Stimulated activated CD4-positive, alpha-beta T cell treated with anti-CD3 and anti-CD28 coated beads, Interleukin-4, amount 100 ng/mL, for 1 hour (primary cell): ENCODE measurements at places on chromosomes 7 and 10.

- DNase-seq: no peak
These were observed 307.7 kb upstream of the NFE2L3 start for GRCh38 chr7:25844102-25844870.

DNA sequence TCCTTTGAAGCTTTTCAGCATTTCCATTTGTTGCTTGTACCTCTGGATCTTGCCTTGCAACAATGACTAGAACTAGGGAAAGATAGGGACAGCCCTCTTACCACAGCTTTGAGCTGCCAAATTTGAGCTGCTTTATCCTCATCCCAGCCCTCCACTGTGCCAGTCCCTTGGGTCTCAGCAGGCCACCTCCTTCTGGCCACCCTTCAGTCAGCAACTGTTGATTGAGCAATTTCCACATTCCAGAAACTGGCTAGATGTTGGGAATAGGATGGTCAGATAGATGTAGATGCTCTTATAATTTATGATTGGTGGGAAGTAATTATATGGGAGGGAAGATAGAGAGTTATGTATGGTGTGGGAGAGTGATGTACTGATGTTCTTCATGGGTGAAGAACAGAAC, 100.1 kb downstream of the ST7 start:
- DNase-seq: no peak

GRCh38 chr10:21138769-21139340, 241.7 kb upstream of the NEBL start:
- DNase-seq: no peak

DNA sequence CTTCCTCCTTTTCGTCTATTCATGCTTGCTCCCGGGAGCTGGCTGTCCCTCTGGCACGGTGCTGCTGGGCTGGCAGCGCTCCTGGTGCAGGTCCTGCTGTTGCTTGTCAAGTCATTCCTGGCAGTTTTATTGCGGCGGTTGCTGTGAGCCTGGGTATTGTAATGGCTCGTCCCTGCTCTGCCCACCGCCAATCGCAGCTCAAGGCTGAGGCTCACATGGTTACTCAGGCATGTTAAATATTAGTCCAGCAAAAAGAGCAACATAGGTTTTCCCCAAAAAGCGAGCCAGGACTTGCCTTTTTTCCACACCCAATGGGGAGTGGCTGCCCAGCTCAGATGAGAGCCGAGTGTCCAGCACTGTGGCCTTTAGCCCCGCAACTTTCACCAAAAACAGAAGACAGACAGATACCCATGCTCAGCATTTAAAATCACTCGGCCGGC, 492.9 kb upstream of the FOXK1 start:
- no peak for DNase-seq

GRCh38 chr7:133859871-133860450, 267.2 kb upstream of the LRGUK start:
- no peak for DNase-seq

- DNase-seq: no peak
These were observed 731.5 kb downstream of the XPNPEP1 start for GRCh38 chr10:109191823-109192222.

DNA sequence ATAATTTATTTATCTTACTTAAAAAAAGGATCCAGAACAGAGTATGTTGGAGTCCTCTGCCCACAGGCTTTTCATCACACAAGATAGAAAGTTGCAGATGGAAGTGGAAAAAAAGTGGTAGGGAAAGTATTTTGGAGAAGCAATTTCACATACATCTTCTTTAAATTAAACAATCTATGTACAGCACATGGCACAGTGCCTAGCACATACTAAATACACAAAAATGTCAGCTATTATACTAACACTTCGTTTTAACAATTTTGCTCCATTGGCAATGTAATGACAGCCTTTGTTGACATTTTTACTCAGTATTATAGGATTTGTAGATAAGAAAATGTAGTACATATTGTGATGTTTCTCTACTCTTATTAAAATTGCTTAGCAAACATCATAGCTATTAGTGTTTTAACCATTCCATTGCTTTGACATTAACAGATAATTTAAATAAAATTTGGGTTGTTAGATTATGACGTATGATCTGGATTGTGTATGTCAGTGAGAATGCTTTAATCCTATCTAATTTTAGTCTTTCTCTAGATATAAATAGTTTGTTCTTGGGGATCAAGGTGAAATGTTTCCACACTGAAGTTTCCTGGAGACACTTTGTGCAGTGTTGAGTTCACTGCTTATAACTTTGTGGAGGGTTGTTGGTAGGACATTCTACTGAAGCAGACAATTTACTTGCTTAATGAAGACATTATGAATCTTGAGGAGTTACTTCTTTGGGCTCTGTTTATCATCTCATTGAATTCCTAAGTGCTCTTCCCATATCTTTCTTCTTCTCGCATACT, 202.8 kb upstream of the DKK1 start:
- no peak for DNase-seq

DNA sequence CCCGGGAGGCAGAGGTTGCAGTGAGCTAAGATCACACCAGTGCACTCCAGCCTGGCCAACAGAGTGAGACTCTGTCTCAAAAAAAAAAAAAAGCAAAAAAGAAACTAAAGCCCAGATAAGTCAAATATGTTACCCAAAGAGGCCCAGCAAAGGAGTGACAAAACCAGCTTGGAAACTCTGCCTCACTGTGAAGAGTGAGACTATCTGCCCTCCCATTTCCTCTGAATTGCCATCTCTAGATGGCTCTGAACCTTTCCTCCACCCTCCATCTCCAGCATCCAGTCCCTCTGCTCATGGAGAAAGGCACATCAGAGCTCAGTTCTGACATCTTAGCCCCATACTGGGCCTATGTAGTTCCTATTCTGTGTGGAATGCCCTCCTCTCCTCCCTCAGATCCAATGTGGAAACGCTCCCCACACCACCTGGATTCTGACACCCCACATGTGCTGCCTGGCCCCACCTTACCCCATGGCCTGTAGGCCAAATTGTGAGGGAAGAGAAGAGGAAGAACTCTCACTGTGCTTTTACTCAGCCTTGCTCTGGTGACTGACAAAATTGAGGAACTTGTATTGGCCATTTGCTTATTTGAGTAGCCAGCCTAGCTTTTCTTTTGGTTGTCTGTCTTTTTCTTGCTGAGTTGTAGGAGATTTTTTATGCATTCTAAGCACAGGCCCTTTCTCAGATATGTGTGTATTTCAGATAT, 18.0 kb upstream of the NUDCD3 start:
- no peak for DNase-seq

GRCh38 chr10:44925224-44925623, 14.1 kb downstream of the TMEM72 start:
- DNase-seq: no peak

- DNase-seq: no peak
These were observed 7.1 kb downstream of the FKBP14 start for GRCh38 chr7:30019387-30019786.

- DNase-seq: no peak
These were observed 5.9 kb downstream of the SAP25 start for GRCh38 chr7:100567751-100568175.

DNA sequence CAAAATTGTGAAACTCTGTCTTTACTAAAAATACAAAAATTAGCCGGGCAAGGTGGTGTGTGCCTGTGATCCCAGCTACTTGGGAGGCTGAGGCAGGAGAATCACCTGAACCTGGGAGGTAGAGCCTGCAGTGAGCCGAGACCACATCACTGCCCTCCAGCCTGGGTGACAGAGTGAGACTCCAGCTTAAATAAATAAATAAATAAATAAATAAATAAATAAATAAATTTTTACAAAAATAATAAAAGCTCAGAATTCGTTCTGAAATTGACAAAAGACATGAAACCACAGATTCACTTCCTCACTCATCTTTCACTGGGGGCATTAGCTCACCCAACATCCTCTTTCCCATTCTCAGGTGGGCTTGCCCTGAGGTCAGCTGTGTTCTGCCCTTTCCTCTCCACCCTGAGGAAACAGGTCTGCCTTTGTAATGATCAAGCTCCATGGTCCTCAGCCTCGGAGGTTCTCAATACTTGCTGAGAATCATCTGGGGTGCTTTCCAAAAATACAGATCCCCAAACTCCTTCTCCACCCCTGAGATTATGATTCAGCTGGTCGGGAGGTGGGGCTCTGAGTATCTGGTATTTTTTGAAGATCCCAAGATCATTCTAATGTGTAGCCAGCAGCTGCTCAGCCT, 29.2 kb upstream of the APBB1IP start:
- DNase-seq: no peak

GRCh38 chr7:108294595-108294994, 161.6 kb downstream of the NRCAM start:
- no peak for DNase-seq

DNA sequence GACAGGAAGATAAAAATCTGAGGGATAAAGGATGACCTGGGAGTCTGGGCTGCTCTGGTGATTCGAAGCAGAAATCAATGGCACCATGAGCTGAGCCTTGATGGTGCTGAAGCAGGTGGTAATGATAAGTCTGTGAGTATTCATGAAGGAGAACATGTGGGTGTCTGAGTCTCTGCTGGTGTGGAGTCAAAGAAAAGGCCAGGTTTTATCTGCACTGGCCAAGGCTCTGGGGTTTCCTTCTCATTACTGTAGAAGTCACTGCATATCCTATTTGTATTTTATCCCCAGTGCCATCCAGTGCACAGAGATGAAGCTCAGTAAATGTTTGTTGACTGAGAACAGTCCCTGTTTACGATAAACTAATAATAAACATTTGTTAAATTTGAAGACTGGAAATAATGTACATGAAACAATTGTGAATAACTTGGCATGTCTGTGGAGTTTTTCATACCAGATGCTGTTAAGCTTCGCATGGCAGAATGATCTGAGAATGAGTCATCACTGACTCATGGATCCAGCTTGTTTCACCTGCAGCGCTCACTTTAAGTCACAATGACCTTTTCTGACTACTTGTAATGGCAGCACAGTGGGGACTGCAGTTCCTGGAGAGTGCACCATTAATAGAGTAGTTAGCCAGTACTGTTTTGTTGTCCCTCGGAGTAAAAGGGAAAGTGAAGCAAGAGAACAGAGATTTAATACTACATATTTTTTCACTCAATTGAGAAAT, 538.5 kb downstream of the HTR7 start:
- no peak for DNase-seq

GRCh38 chr7:27185854-27186667, 1.0 kb upstream of the HOXA11 start:
- no peak for DNase-seq

DNA sequence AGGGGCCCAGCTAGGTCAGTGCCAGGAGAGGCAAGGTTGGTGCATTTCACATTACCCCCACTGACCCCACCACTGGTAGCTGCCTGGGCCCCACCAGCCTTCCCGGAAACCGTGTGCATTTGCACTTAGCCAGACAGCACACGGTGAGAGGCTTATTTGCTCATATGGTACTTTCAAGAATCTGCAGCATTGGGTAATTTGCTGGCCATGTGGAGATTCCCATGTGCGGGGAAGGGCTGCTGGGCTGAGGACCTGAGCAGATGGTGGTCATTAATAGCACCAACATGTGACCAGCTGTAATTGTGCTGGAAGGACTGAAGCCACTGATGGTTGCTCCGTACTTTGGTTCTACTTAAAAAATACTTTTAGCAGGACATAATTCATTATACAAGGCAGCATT, 323.8 kb downstream of the DPP6 start:
- DNase-seq: no peak

DNA sequence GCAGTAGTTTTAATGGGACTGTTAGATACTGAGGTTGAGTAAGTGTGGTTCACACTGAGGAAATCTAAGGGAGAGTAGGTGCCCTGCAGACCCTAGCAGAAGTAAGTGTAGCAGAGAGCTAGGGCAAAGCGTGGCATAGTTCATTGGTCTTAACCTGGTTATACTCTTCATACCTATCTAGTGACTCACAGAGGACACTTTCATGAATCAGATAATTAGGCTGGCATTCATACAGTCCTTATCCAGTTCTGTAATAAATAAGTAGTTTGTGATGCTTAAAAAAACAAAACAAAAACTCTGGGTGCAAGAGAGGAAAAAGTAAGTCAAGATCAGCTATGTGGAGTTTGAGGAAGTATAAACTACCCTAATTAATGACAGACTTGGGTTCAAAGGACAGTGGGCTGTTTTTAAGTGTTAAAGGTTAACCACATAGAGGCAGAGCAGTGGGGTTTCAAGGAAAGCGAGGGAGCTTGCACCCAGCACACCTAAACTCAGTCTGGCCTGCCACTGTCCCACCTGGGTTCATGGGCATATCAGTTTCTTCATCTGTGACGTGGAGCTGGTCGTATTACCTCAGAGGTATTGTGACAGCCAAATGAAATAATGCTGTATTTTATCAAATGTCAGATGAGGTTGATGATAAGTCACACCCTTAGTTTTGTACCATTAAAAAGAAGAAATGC, 27.1 kb downstream of the LMTK2 start:
- DNase-seq: no peak

- no peak for DNase-seq
These were observed 51.9 kb upstream of the PRKAR1B start for GRCh38 chr7:778968-779451.

DNA sequence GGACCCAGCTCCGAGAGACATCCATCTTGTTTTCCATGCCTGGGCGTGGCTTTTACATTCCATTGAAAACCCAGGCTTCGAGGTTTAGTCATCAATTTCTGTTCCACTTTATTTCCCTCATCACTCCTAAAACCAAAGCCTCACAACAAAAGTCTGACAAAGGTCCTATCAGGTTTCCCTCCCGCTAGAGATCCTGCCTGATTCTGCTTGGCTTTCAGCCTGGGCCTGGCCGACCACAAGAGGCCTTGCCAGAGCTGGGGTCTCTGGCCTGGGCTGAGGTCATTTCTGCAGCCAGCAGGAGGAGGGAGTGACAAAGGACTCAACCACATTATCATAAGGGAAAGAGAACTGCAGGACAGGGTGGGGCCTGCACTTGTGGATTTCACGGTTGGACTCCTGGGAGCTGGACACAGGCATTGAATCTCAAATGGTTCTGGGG, 167.0 kb downstream of the FANK1 start:
- DNase-seq: no peak

GRCh38 chr7:32618987-32619386, 123.7 kb downstream of the AVL9 start:
- DNase-seq: no peak

- no peak for DNase-seq
These were observed 415.8 kb upstream of the MKI67 start for GRCh38 chr10:128541926-128542475.

DNA sequence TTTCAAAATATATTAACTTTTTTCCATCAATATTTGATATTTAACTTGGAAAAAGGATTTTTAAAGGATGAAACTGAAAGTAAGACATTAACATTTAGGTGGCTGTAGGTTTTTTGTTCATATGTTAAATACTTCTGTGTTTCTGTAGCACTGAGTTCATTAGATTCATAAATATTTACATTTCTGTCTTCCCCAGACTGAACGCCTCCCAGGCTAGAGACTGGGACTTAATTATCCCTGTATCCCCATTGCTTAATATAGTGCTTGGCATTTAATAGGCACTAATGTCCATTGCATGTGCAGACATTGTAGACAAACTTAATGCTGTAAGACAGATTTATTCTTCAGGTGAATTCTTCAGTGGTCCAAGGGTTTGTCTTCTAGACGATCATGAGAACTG, 7.4 kb downstream of the PTPN12 start:
- no peak for DNase-seq

GRCh38 chr10:68628576-68629127, 68.5 kb downstream of the TET1 start:
- DNase-seq: no peak

DNA sequence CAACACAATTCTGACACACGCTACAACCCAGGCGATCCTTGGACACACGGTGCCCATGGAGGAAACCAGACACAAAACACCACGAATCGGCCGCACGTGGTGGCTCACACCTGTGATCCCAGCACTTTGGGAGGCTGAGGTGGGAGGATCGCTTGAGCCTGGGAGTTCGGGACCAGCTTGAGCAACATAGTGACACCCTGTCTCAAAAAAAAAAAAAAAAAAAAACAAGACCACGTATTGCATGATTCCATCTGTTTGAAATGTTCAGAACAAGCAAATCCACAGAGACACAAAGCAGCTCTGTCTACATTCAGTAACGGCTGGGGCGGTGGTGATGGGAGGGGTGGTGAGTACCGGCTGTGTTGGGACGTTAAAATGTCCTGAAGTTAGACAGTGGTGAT, 25.2 kb downstream of the ADAP1 start:
- peak; percentile 1 for DNase-seq
